Caco-2 (cell line): ENCODE measurements at places on chromosomes 6 and 20.

DNA sequence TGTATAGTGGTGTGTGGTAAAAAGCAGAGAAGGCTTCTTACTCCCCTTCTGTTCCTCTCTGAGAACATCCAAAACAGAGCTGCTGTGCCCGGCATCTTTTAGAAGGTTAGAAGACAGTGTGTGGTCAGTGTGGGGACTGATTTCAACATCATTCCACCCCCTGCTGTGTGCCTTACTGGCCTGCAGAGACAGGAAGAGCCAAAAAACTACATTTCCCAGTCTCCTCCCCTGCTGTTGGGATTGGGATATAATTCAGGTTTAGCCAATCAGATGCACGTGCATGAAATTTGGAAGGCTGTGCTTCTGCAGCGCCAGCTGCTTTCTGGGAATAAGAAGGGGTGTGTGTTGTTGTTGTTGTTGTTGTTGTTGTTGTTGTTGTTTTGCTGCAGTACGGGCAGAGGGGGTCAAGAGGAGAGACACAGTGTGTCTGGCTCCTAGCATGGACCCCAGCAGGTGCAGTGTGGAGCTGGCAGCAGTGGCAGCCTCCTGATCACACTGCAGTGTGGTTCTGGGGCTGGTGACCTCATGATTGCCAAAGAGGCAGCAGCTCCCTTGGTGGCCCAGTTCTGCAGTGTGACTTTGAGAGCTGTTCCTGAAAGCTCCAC lies 74.7 kb downstream of the MRPL14 start:
- DNase-seq: peak; percentile 14

- DNase-seq: no peak
Observed at GRCh38 chr6:30818391-30818841, 65.9 kb upstream of the DDR1 start.

GRCh38 chr20:56808117-56808725 lies 179.1 kb downstream of the TFAP2C start:
- DNase-seq: no peak

GRCh38 chr6:112014483-112014882 lies 39.4 kb upstream of the CCN6 start:
- no peak for DNase-seq

DNA sequence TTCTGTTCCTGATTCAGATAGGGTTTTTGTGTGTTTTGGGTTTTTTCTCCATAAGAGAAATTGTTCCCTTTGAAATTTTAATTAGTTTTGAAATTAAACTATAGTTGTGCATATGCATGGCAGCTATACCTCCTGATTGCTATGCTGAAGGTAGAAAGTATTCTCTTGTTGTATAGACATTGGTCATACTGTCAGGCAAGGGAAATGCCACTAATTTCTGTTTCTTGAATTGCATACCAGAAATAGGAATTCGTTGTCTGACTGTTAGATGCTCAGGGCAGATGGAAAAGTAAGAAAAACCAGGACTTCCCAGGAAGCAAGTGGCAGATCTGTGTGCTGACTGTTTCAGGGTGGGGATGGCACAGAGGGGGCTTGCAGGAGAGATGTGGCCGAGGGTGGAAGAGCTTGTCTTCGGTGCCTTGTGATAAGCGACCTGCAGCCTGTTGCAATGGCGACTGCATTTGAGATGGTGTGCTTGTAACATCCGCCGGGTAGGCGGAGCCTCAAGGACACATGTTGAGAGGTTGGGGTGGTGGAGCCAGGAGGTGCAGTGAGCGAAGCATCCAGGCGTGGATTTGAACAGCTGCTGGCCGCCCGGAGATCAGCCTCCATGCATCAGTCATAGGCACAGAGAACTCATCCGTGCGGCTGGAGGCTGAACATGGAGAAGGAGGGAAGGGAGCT lies 42.8 kb downstream of the RREB1 start:
- DNase-seq: no peak

DNA sequence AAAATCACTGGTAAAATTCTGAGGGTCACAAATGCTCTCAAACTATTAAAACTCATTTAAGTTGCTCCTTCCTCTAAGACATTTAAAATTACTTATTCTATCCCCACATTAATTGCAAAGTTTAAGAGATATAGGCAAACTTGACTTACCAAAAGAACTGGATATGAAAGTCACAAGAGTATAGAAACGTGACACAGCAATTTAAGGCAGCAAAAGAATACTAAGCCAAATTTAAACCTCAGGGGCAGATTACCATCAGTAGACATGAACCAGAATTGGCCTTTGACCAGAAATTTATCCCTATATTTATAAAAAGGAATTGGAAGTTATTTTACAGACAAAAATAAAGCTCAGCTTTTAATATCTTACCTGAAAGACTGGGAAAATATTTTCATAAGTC lies 56.0 kb downstream of the MAP3K7 start:
- DNase-seq: no peak

DNA sequence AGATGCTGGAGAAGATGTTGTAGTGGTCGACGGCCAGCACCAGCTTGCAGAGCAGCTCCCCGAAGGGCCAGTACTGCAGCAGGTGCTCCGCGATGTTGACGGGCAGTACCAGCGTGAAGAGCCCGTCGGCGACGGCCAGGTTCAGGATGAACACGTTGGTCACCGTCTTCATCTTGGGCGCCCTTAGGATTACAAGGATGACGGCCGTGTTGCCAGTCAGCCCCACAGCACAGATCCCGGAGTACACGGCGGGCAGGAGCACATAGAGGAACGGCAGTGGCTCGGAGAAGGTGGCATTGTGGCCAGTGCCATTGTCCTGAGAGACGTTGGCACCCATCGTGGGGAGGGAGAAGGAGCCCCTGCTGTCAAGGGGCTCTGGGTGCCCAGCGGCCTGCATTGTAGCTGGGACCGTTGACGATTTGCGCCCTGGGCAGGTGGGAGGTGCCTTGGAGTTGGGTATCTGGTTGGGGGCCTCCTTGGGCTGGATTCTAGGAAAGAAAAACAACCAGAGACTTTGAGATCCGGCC lies 867 bp downstream of the NPBWR2 start:
- no peak for DNase-seq
